ENCODE measurements at places on chromosomes 7 and 10. TPM values are rescaled to one million over a fixed set of nuclear protein-coding genes. Genes with fewer than 3 reads are reported as not detected.

The PNLIPRP2 gene
- total RNA-seq, result not detected

The NPC1L1 gene
- not detected for total RNA-seq

The SLC39A12 gene
- not detected for total RNA-seq

The AGFG2 gene
- total RNA-seq, result 45.8 TPM

The MMD2 gene
- not detected for total RNA-seq

The CALML3 gene
- total RNA-seq, result not detected

The GNAT3 gene
- not detected for total RNA-seq

The CAMK2B gene
- 1.9 TPM for total RNA-seq

The C10orf67 gene
- total RNA-seq, result 0.32 TPM

The LRRC18 gene
- not detected for total RNA-seq

The TMEM72 gene
- not detected for total RNA-seq

The EFCAB10 gene
- total RNA-seq, result not detected

The CPN1 gene
- total RNA-seq, result not detected

The TBXAS1 gene
- total RNA-seq, result 2.1 TPM

The SMO gene
- 1.7 TPM for total RNA-seq

The DPYSL4 gene
- 20.9 TPM for total RNA-seq
